ENCODE measurements at places on chromosomes 6 and 20.
A peak's percentile ranks its signal among the peaks of the same experiment; 100 is the strongest.

GRCh38 chr20:44780226-44780625 is 30.1 kb downstream of the RIMS4 start:
- peak; percentile 12 for DNase-seq

GRCh38 chr6:15841937-15842726 is 179.3 kb upstream of the DTNBP1 start:
- DNase-seq, result no peak

- no peak for DNase-seq
These were observed 2.6 kb downstream of the SS18L1 start for GRCh38 chr20:62146019-62146755.

DNA sequence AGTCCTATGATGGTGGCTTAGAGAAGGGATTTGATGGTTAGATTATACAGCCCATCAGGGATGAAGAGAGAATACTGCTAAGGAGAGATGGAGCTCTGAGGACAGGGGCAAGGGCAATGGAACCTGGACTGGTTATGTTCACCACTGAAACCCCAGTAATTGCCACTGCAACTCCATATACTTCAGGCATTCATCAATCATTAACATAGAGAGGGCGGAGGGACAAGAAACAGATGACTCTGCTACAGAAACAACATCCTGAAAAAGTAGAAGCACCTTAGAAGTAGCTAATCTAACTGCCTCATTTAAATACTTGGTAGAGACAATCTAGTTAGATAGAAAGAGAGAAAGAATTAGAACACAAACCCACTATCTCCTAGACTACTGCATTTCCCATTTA is 89.8 kb downstream of the MDN1 start:
- DNase-seq, result no peak

GRCh38 chr6:15653581-15653980 is 9.2 kb downstream of the DTNBP1 start:
- no peak for DNase-seq

- no peak for DNase-seq
These were observed 3.3 kb downstream of the TRIB3 start for GRCh38 chr20:383889-384288.

GRCh38 chr6:156657296-156657695 is 119.9 kb upstream of the ARID1B start:
- DNase-seq, result no peak

GRCh38 chr6:33417128-33417902 is 592 bp downstream of the CUTA start:
- DNase-seq, result no peak

DNA sequence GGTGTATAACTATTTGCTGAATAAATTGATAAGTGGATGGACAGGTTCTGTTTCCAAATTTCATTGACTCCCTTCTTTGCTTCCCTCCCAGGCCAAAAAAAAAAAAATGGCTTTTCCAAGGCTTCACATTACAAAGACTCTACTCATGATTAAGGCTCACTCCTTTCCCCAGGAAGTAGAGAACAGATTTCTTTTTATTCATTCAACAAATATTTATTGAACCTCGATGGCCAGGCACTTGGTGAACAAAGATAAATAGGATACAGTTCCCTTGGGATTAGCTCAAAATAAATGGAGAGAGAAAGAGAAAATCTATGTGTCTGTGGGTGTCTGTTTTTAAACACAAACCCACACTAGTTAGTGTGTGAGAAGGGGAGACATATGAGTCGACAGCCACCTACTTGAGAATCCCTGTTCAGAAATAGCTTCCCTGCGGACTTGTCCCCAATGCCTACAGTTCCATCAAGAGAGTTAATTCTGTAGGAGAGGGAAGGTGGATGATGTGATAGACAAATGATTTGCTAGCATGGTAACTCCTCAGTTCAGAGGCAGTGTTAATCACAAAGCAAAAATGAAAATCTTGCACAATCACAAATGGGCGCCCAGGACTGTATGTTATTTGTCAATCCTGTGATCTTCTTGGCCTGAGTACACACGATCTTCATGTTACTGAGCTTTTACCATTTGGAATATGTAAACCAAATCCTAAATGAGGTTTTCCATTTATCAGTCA is 20.3 kb downstream of the TRAF3IP2 start:
- no peak for DNase-seq

GRCh38 chr6:6674872-6675271 is 86.4 kb downstream of the LY86 start:
- no peak for DNase-seq

DNA sequence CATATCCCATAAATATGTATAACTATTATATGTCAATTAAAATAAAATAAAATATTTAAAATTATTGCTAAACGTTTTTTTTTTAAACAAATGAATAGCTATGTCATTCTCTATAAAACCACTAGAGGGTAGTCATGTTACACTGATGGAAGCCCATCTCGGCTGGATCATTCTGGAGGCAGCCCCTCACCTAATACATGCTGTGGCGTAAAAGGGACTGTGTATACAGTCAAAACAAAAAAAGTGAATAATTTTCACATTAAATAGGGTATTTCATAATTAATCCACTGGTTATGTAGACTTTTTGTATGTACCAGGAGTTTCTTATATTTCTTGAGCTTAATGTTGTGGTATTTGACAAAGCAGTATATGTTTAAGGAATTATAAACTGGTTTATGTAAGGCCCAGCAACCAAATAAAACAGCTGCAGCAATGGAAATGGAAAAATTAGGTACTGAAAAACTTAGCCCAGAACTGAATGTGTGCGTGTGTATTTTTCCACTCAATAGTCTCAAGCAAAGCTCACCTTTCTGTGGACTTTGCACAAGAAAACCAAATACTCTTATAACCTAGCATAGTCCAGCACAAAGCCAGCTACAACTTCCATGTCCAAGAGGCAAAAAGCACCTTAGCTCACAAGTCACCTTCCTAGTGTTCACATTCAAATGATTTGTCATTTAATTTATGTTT is 81.7 kb downstream of the COL9A1 start:
- no peak for DNase-seq

DNA sequence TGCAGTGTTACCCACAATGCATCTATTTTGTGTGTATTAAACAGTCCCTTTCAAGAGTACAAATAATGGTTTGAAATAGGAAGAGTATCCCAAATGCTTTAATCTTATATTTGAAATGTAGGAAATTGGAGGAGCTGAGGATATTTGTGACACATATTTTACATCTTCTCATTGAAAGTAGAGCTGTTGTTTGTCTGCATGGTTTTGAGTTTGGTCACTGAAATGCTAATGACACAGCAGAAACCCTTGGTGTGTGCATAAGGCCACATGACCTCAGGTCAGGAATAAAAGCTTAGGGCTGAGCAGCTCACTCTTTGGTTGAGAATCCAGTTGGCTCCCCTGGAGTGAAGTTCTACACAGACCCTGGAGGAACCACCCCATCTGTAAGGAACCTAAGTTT is 49.8 kb downstream of the TPD52L1 start:
- no peak for DNase-seq

GRCh38 chr20:2507875-2508630 is 662 bp downstream of the ZNF343 start:
- no peak for DNase-seq
